ENCODE measurements at places on chromosomes 1 and 21.

GRCh38 chr1:32876341-32877210, 5.9 kb upstream of the FNDC5 start:
- DNase-seq: no peak

DNA sequence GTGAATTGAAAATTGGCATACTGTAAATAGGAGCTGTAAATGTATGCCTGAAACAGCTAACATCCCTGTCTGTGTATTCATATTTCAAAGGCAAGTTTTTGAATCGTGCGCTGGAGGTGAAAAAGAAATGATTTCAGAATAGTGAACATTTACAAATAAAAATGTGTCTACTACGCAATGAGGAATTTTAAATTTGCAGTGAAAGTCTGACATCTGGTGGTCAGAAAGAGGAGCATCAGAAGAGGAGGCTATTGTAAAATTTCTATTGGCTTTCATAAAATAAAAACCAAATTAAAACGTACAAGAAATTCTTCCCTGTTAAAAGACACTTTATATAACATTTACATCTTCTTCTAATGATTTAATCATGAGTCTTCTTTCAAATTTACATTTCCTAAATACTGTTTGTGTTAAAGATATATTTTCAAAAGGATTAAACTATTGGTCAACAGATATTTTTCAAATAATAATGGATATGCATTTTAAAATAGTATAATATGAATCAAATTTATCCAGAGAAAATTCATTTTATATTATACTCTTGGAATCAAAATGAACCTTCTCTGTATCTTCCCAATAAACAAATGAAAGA, 113.7 kb upstream of the RRP15 start:
- DNase-seq: peak; percentile 52

DNA sequence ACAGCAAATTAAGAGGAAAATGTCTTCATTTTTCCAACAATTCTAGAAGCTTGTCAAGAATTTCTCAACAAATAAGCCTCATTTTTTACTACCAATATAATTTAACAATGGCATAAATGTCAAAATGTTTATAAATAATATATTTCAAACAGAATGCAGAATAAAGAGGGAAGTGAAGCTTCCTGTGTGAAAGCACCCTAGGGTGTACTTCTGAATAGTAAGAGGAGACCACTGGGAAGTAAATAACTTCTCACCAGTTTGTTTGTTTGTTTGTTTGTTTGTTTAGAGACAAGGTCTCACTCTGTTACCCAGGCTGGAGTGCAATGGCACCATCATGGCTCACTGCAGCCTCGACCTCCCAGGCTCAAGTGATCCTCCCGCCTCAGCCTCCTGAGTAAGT, 244.3 kb downstream of the SLC45A1 start:
- DNase-seq: no peak

GRCh38 chr1:220123889-220124288, 30.0 kb downstream of the IARS2 start:
- DNase-seq: no peak

DNA sequence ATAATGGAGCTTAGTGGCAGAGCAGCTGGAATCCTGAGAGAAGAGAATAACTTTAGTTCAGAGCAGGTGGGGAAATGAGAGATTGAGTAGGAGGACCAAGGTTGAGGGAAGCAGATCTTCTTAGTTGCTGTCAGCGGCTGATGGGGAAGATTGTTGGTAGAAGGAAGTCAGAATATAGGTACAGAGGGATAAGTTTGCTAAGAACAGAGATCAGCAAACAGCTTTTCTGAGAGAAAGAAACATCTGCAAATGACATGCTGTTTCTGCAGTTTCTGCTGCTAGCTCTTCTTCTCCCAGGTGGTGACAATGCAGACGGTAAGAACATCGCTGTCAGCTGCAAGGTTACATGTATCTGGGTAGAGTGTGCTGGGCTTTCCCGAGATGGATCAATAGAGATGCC, at the start of gene CD1C:
Gene CD1C (plus strand): TSS at position 113 of the 400 bp plus-strand sequence. CDS start 142 bp downstream, at position 255.
- no peak for DNase-seq

DNA sequence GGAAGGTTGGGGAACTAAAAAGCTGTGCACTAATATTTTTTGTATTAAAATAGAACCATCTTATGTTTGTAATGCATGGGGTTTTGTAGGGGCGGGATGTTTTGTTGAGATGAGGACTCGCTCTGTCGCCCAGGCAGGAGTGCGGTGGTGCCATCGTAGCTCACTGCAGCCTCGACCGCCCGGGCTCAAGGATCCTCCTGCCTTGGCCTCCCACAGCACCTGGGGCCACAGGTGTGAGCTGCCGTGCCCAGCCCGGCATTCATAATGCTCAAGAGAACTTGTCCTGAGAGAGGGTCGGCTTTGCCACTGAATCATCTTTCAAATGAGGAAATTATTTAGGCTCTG, 3.0 kb upstream of the C1orf159 start:
- no peak for DNase-seq

- DNase-seq: no peak
Measured at GRCh38 chr21:44354001-44354405, 582 bp downstream of the TRPM2 start.

DNA sequence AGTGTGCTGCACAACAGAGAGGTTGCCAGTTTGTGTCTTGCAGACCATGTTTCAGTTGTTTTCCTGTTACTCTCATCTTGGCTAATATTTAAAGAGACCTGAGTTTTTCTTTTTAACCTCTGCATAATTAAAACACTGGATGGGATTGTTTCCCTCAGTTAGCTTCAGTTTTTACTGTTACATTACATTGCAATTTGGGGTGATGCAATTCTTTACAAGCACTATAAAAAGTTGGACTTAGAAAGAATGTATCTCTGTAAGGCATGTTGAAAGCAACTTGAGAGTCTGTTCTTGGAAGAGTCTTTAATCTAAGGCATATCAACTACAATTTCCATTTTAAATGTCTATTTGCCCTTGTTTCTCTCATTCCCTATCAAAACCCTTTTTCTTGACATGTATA, 99.1 kb downstream of the DNM3 start:
- DNase-seq: no peak

- no peak for DNase-seq
Measured at GRCh38 chr1:160131803-160132565, 16.4 kb downstream of the ATP1A2 start.

GRCh38 chr1:77424236-77424635, 142.4 kb downstream of the AK5 start:
- DNase-seq: no peak

DNA sequence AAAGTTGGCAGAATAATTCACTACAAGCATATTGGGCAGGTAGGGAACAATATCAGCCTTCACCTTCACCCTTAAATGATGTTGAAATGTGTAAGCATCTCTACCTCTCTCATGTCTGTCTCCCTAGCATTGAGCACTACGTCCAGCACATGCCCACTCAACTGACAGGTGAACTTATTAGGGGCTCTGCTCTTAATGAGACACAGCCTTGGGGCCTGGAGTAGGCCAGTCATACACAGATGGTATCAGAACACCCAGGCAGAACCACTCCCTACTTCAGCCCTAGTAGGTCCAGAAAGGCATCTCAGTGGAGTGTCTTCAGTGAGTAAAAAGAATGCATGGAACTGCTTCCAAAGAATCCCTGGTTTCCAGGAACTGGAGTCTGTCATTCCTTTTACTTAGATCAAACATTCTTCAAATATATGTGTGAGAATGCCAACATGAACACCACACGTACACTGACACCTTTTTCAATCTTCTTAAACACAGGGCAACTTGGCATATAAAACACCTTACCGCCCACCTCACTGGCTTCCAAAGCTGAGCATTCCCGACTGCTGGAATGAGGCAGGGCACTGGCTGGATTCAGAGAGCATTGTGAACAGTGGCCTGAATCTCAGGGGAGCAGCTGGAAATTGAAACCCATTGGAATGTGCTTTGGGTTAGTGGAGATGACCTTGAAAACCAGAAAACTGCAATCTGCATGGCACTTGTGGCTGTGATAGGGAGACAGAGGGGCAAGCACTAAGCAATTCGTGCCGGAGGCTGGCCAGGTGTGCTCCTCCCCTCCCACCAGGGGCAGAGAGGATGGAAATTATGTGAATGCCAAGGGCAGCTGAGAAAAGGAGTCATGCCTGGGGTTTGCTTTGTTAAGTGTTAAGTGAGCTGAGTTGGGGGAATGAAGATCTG, 24.2 kb upstream of the HSD3B1 start:
- no peak for DNase-seq

GRCh38 chr1:1833916-1834325, 55.7 kb upstream of the NADK start:
- peak; percentile 76 for DNase-seq

DNA sequence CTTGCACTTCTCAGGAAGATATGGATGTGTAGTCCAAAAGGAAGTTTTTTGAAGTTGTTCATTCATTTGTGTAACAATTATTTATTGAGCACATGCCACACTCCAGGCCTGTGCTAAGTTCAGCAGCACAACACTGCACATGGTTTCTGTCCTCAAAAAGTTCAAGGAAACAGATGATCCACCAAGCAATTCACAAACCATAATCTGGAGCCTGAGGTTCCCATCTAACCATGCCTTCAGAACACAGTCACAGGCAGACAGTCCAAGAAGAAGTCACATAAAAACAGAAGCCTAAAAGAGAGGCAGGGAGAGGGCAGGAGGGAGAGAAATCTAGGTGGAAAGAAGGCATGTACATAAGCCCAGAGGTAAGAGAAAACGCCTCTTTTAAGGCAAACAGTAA, 1.9 kb downstream of the CD48 start:
- DNase-seq: no peak

DNA sequence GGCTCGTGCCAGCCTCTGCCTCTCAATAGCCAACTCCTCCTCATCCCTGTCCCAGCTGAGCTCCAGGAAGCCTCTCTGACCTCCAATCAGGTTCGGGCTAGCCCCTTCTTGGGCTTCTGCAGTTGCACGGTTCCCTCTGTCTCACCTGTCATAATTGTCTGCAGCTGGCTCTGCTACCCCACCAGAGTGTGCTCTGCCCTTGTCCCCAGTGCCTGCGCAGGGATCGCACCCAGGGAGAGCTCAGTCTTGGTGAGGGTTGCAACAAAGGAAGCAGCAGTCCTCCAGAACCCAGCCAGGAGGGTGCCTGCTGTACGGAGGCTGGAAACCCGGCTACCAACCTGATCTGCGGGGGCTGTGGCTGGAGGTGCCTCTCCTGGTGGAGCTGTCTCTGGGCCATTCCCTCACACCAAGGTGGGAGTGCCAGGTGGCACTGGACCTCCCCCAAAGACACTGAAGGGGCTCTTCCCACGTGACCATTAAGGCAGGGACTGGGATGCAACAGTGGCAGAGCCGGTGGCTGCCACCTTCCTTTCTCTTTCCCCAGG, 63.5 kb upstream of the DMRTB1 start:
- no peak for DNase-seq

DNA sequence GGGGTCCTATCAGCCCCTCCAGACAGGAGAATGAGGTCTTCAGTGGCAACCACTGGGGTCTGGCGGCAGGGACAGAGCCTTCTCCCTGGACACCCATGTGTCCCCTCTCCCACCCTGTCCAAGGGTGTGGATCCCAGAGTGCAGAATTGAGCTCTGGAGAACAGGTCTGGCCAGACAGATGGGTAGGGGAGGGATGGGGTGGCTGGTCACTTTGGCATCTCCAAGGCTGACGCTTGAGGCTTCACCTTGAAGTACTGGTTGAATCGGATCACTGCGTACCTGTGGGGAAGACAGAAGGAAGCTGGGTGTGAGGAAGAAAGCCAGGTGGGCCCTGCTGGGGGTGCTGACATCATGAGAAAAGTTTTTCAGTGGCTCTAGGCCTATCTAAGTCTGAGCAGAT, 19.9 kb downstream of the ETNK2 start:
- no peak for DNase-seq

DNA sequence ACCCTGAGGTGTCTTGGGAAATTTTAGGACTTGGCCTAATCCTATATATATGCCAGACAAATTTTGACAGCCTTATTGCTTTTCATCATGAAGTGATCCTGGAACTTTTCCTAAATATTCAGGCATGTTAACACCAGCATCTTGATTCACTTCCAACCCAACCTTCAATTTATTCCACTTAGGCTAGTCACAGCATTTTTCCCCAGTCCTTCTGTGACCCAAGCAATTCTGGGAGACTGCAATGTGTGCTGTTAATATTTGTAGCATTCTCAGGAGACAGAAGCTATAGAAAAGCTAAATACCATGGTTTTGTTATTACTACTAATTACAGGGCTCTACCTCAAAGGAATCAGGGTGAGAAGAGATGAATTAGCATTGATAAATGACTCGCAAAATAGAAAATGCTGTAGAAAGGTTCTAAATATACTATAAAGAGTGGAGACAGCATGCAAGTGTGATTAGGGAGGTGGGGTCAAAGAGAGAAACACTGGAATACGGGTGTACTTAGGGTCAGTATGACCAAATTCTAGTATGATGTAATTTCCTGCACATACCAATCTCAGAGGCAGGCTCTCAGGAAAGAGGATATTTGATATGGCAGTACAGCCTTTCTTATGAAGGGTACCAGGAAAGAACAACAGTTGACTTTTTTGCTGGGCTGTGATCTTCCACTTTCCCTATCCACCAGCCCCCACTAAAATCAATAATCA, 29.1 kb downstream of the PRRX1 start:
- no peak for DNase-seq

DNA sequence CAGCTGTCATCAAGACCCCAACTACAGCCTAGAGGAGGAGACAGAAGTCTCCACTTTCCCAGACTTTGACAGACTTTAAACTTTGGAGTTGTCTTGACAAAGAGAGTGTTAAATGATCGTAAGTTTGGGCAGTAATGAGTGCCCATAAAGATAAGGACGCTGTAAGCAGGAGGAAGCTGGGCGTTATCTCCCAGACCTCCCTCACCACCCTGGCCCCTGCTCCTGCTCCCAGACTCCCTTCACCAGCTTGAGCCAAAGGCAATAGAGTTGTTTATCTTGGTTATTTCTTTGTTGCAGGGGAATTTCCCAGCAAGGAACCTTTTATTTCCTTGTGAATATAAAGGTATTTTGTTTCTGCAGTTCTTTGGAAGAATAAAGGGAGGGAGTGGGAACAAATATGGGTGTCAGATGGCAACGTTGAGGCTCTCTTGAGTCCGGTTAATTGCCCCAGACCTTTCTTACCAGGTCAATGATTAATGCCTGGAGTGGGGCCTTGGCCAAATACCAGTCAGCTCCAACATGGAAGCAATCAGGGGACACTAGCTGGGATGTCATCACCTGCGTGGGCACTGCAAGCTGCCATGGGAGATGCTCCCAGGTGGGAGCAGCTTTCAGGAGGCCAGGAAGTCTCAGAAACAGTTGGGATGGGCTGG, 4.4 kb downstream of the PIGR start:
- no peak for DNase-seq

DNA sequence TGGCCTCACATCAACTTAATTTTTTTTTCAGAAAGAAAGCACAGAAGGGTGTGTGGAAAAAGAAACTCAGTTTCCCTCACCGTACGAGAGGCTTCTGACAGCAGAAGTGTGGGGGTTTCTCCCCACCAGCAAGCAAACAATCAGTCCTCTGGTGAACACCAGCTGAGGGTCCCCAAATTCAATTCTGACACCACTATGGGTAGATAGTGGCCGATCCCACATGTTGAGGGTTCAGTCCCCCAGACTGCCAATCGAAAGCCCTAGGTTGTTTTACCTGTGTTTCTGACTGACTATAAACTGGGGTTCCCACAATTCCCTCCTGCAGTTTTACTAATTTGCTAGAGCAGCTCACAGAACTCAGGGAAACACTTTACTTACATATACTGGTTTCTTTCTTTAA, 2.1 kb downstream of the IFI6 start:
- no peak for DNase-seq

- no peak for DNase-seq
Measured at GRCh38 chr1:70449049-70449448, 38.0 kb downstream of the CTH start.

All from pons (tissue), 1 donor.